ENCODE measurements at places on chromosomes 1 and 21.

DNA sequence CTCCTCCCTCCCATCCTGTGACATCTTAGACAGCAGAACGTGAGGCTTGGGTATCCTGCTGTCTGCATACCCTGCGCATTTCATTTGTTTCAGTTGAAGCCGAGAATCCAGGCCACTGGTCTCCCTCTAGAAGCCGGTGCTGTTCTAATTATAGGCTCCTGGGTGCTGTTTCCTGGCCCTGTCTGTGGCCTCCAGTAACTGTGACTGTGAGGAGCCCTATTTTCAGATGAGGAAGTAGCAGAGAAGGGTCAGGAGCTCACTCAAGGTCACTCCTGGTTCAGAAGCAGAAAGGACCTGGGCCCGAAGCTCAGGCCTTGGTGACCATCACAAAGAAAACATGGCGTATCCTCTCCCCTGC is 24.0 kb downstream of the COQ8A start:
- DNase-seq = no peak

DNA sequence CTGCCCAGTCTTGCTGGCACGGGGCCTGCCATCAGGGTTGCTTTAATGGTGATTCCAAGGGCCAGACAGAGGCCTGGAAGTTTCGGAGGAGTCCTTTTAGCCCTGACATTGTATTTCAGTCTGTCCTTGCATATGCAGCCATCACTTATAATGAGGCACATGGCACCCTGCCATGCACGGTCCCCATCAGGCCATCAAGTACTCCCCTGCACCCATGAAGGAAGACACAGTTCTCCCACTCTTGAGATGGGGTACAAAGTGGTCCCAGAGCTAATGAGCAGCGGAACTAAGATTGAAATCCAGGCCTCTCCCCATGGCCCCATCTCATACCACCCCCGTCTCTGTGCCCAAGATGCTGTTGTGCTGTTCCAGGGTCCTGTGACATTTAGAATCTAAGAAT is 596.6 kb downstream of the PTPRU start:
- DNase-seq = no peak

GRCh38 chr21:38956856-38957571 is 151.3 kb downstream of the ETS2 start:
- no peak for DNase-seq

GRCh38 chr1:212070720-212071302 is 35.3 kb downstream of the DTL start:
- peak; percentile 55 for DNase-seq
